ENCODE measurements at places on chromosomes 2 and 18.

DNA sequence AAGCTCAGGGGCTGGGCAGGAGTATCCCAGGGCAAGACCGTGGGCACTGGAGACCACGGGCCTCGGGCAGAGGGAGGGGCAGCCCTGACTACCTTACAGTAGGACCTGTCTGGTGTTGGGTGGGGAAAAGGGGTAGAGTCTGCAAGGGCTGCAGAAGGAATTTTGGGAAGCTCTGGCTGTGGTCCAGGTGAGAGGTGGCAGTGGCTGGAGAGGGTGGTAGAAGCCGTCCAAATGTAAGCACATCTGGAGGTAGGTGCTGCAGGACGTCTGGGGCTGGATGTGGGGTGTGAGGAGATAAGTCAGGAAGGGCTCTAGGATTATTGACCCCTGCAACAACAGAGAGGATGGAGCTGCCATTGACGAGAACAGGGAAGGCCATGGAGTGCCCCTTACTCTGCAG lies 486.7 kb downstream of the EIPR1 start:
- DNase-seq, result no peak

- DNase-seq, result no peak
Measured at GRCh38 chr2:197297772-197298318, 12.7 kb downstream of the ANKRD44 start.

DNA sequence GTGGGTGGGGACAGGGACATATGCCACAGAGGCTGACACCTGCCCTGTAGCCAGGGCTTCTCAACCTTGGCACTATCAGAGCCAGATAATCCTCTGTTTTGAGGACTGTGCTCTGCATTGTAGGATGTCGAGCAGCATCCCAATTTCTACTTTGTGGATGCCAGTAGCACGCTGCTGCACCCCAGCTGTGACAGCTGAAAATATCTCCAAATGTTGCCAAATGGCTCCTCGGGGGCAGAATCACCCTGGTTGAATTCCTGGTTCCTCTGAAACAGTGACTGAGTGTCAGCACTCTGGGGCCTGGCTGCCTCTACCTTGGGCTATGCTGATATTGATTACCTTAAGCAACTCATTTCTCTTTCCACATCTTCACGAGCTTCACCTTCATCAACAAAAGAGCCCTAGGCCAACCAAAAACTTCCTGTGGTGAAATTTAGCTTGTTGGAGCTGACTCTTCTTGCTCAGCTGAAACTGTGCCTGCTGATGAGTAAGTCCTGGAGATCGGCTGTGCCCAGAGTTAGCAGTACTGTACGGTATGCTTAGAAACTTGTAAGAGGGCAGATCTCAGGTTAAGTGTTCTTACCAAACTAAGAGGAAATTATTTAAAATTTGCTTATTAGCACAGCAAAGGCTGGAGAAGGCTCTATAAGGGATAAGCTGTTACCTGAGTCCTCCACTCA lies 138.1 kb downstream of the SEPTIN10 start:
- no peak for DNase-seq

DNA sequence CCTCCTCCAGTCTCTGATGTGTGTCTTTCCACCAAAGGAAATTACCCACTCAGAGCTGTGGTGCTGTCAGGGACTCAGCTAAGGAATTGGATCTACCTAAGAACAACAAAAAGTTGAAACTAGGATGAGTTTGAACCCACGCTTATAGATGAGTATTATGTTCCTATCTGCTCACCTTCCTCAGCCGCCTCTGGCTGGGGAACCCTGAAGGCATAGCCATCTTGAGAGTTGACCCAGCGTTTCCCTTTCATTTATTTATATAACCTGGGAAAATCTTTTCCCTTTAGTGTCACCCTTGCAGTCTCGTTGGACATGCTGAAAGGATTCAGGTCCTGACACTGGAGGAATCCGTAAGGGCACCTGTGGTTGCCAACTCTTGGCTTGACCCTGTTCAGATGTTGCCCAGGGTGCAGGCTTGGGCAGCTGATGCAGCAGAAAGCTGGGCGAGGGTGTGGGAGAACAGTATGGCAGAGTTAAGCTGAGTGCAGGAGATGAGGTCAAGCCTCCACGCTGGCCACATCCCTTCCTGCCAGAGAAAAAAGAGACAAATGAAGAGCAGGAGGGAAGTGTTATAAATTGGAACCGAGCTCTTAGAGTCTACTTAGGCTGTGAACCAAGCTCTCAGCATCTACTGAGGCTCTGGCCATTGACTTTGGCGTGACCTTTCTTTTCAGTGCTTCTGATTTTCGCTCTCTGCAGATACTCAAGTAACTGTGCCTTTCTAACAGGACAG lies 1.9 kb downstream of the CDH20 start:
- DNase-seq, result no peak

GRCh38 chr2:115739574-115739973 lies 1297.1 kb downstream of the DPP10 start:
- DNase-seq, result no peak

DNA sequence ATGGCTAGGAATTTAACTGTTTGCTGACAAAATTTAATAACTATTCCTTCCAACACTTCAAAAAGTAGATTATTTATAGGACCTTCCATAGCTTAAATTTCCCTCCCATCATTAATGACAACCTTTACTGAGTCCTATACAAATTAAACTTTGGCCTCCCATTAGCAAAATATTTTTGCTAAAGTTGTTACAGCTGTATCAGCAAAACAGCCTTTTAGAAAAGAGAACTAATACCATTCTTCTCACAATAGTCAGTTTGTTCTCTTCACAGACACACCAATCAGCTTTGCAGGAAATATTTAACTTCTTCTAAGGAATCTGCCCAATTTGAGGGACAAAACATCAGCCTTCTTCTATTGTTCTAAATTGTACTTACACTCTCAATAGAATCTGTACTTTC lies 12.0 kb upstream of the GCFC2 start:
- no peak for DNase-seq

DNA sequence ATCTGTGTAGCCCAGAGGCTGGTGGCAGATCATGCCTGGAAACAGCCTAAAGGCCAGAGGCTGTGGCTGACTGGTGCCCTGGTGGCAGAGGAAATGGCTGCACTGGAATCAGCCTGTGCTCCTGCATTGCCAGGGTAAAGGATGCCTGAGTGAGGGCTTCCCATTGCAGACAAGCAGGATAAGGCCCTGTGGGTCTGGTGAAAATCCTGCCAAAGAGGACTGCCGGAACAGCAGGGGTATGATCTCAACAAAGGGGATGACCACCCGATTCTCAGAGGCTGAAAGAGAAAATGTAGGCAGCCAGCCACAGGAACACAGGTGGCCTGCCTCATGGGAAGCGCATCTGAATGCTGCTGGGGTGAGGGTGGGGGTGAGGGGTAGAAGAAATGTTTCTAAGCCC lies 48.2 kb downstream of the FBXO48 start:
- no peak for DNase-seq

- DNase-seq, result no peak
Measured at GRCh38 chr2:100977511-100977910, 24.6 kb upstream of the RPL31 start.

GRCh38 chr2:151638191-151638933 lies 95.9 kb downstream of the NEB start:
- peak; percentile 25 for DNase-seq
